Hematopoietic multipotent progenitor cell treated with erythropoietin and hydrocortisone succinate and interleukin-3 and kit ligand, for 8 days (in vitro differentiated cells): ENCODE measurements at places on chromosomes 16 and 17.
A peak's percentile ranks its signal among the peaks of the same experiment; 100 is the strongest.

DNA sequence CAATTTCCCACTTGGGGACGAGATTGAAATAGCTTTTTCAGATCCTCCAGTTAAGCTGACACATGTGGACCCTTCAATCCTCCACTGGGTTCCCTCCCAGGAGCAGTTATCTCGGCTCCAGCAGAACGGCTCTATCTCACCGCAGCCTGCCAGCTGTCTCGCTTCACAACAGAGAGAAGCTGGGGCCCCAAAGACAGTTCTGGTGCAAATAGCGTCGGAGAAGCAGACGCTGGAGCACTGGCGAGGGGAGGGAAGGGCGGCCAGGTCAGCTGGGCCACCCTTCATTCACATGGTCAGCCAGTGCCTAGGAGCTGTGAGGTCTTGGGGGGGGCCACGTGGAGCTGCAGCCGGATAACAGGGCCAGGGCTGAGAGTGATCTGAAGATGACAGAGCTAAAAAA, 141.3 kb upstream of the SDK2 start:
- DNase-seq = no peak

GRCh38 chr17:34852614-34853013, 108.6 kb downstream of the CCT6B start:
- DNase-seq = no peak

GRCh38 chr17:74417178-74418045, 14.5 kb upstream of the GPRC5C start:
- DNase-seq = no peak

- DNase-seq = no peak
Measured at GRCh38 chr17:72193391-72194106, 72.7 kb downstream of the SOX9 start.

DNA sequence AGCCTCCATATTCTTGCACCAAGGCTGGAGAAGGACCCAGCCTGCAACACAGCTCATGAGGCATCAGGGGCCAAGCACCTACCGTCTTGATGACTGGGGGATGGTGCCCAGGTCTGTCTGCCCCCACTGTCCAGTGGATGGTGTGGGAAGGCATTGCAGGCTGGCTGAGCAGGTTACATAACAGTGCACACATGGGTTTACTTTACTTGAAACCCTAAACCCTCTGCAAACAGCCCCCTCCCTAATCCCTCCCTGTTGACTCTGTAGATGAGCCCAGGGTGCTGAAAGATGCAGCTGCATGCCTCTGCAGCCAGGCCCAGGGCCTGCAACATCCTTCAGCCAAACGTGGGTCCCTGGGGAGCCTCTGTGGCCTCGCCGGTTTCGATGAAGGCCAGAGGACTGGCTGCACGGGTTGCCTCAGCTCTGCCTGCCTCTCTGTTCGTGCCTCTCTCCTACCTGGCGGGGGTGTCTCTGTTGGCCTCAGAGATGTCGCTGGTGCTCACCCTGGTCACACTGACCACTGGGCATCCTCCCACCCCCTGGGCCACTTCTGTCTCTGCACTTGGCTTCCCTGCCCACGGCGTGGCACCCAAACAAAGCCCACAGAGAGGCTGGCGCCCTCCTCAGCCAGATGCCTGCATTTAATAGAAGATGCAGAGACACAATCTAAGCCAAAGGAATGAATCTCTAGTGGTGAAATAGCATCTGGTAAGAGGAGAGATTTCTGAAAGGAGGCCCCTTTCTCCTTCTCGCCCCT, 95.1 kb downstream of the METRNL start:
- no peak for DNase-seq

- DNase-seq = no peak
Measured at GRCh38 chr17:77496831-77497577, 356.2 kb downstream of the SEC14L1 start.

GRCh38 chr16:83475108-83475507, 332.7 kb upstream of the HSBP1 start:
- DNase-seq = no peak

- DNase-seq = no peak
Measured at GRCh38 chr16:64426131-64426666, 695.7 kb downstream of the CDH11 start.

DNA sequence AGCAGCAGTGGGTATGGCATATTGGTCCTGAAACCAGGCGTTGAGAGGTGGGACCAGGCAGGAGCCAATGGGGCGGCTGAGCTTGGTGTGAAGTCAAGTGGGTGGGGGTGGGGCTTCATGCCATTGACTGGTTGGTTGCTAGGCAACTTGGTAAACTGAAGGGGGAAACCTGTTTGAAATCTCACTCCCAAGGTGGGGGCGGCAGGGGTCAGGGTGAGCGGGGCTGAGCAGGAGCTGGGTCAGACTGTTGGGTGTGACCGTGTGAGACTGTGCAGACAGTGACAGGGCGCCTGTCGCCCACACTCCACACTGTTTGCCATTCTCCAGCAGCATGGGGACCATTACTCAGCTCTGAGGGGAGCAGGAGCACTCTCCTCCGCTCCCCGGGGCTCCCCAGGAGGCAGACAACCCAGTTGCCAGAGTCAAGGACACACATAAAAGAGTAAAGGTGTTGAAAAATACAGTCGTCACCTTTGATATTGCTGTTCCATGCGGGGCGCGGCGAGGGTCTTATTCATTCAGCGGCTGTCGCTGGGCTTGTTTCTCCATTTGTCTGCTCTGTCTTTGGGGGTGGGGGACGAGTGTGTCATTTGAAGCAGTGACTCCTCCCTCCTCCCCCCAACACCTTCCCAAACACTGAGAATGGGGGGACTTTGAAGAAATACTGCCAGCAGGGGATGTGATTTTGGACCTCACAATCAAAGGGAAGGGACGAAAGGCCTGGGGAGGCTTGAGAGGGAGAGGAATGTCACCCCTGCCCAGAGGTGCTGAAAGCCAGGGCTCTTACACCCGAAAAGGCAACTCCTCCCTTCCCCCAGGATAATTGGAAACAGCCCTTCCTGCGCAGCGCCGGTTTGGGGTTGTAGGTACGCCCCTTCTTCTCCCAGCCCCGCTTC, 1.2 kb upstream of the EFNB3 start:
- DNase-seq = peak; percentile 18

GRCh38 chr17:42457107-42457792, 1.4 kb upstream of the ATP6V0A1 start:
- DNase-seq = peak; percentile 23

DNA sequence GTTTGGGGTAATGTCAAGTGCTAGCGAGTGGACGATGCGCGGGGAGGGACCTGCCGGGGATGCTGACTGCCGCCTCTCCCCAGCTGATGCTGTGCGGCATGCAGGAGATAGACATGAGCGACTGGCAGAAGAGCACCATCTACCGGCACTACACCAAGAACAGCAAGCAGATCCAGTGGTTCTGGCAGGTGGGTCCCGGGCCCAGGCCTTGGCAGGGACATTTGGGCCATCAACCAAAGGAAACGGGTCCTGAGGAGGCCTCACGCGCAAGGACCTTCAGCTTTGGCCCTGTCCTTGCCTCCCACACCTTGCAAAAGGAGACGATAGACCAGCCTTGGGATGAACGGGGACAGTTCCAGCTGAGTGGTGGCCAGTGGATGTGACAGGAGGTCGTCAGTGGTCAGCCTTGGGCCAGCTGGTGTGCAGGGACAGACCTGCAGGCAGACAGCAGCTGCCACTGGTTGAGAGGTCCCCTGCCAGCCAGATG, 13.6 kb upstream of the CLEC18A start:
- DNase-seq = no peak

DNA sequence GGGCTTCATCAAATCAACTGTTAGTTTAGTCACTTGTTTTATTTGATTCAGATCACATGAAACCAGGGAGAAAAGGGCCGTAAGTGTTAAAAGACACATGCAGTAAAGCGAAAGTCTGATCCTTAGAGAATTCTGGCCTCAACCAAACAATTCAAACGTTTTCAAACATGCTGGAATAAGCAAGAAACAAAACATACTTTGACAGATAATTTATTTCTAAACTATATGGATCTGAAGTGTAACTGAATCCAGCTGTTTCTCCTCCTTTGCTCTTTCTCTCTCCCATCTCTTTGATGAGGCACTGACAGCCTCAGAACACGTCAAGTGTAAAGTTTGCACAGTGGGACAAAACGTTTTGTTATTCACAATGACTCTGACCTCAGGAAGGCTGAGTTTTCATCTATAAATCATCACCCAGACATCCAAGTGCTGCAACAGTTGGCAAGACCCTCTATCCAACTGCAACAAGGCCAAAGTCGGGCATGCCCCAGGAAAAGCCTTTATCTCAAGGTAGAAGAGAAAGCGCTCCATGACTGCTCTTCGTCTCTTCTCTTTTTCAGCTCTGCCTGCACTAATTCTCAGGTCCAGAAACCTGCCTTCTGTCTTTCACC, 267.1 kb upstream of the MYOCD start:
- DNase-seq = no peak

- no peak for DNase-seq
Measured at GRCh38 chr16:49542391-49542891, 168.8 kb downstream of the C16orf78 start.

DNA sequence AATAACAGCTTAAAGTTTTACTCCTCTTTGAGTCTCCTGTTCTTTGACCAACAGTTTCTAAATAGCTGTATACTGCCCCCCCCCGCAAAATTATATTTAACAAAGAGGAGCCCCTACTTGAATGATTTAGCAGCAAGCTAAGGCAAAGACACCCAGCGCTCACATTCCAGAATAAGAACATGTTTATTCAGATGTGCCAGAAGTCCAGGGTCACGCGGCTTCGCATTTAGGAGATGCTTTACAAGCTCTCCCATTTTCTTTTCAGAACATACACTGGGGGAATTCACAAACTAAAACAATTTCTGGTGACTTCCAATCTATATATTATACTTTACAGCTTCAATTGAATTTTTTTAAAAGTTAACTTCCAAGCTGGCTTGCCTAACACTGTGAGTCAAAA, 5.3 kb downstream of the PLD6 start:
- DNase-seq = no peak

DNA sequence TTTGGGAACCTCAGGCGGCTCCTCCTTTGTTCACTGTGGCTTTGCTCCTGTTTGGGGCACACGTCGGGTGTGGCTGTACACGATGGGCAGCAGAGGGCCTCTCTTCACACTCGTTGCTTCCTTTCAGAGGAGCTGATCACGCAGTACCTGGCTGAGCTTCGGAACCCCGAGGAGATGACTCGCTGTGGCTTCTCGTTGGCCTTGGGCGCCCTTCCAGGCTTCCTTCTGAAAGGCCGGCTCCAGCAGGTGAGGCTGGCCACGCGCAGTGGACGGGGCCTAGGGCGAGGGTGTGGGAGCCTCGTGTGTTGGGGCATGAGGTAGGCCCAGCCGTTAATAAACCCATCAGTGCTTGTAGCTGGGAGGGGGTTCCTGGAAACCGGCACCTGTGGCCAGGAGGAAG, 85.0 kb upstream of the ZNF750 start:
- no peak for DNase-seq

DNA sequence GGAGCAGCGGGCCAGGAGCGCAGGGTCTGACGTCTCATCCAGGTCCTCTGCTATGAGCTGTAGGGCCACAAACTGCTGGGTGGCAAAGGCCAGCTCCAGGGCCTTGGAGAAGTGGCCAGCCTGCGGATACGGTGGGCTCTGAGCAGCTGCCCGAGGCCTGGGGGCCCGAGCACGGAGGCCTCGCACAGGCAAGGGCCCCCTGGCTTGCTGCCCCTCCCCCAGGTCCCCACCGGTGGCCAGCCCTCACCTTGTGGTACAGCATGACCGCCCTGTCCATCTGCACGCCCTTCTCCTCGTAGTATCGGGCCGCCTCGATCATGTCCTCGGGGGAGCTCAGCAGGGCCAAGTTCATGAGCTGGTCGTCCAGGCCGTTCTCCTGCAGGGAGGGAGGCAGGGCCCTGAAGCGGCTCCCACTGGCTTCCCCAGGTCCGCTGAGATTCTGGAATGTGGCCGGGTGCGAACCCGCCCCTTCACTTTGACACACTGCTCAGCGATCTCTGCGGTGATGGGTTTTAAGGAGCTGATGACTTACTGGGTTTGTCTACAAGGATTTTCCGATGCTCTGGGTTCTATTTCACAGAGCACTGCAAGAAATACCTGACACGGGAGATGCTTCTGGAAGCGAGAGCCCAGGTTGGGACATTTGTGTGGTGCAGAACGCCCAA, 9.8 kb upstream of the TMEM204 start:
- DNase-seq = no peak

GRCh38 chr17:69913216-69913615, 161.8 kb upstream of the KCNJ16 start:
- DNase-seq = no peak

GRCh38 chr17:55629995-55630394, 92.7 kb downstream of the TMEM100 start:
- no peak for DNase-seq

DNA sequence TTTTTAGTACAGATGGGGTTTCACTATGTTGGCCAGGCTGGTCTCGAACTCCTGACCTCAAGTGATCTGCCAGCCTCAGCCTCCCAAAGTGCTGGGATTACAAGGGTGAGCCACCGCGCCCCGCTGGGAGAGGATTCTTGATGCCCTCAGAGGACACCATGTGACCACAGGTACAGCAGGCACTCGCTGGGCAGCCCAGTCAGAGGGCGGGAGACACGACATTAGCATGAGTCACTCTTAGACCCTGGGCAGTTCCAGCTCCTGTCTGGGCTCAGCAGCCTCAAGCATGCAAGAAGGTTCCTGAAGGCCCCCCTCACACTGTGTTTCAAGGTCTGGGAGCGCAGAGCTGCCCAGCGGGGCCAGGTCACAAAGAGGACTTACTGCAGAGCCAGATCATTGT, 11.9 kb downstream of the STAC2 start:
- DNase-seq = no peak

- peak; percentile 70 for DNase-seq
Measured at GRCh38 chr17:7173687-7174602, 5.2 kb downstream of the ASGR1 start.

DNA sequence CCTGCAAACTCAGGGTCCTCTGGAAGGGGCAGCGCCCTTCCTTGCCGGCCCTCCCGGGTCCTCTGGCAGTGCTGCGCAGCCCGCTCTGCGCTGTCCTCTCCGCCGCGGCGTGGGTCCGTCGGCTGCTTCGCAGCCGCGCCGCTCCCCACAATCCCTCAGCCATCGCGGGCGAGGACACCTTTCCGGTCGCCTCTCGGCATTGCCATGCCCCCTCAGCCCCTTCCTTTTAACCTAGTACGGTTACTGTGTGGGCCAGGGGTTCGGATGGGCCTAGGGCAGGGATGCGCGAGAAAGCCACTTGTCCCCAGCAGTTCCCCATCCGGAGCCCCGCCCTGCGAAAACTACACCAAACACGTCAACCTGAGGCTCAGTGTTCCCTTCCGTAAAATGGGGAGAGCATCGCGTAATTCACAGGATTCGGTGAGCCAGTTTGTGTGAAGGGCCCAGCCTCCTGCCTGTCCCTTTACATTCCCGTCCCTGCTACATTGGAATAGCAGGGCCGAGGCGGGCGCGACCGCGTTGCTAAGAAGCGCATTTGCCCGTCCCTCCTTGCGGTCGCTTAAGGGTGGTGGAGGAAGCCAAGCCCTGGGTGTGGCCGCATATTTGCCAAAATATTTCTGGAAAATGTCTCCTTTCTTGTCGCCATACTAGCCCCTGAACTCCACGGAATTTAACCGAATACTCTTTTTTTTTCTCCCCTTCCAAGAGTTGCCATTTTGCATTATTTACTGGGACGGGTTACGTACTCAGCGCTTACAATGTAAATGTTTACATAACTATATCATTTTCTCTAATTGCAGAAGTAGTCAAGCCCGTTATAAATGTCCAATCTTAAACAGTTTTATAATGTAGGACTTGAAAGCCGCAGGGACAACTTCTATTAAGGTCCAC, 13.2 kb downstream of the COPZ2 start:
- peak; percentile 90 for DNase-seq

- no peak for DNase-seq
Measured at GRCh38 chr16:1819611-1820010, 7.0 kb downstream of the HAGH start.
